IMR-90 (cell line): ENCODE measurements at places on chromosomes 6 and 20.

DNA sequence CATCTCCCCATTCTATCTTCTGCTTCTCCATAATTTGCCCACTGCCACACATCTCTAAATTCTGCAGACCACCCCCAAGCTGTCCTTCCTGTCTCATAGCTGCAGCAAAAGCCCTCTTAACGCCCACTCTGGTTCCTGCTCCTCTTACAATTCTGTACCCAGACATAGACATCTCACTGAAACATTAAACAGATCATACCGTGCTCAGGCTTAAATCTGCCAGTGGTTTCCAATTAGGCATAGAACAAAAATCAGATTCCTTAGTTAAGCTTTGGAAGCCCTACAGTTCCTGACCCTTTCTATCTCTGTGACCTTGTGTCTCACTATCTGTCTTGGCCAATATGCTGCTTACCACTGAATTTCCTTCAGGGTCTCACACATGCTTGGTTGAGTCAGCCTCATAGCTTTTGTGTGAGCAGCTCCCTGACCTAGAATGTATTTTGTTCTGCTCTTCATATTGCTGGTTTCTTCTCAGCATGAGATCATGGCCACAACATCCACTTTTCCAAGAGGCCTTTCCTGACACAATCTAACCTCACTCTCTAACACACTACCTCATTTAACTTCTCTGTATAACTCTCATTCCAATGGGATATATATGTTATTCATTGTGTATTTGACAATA, 749.7 kb downstream of the MAFB start:
- DNase-seq: no peak

- no peak for DNase-seq
Measured at GRCh38 chr6:94955156-94955555, 622.2 kb upstream of the MANEA start.

- no peak for DNase-seq
Measured at GRCh38 chr6:24329022-24329421, 28.8 kb downstream of the DCDC2 start.

DNA sequence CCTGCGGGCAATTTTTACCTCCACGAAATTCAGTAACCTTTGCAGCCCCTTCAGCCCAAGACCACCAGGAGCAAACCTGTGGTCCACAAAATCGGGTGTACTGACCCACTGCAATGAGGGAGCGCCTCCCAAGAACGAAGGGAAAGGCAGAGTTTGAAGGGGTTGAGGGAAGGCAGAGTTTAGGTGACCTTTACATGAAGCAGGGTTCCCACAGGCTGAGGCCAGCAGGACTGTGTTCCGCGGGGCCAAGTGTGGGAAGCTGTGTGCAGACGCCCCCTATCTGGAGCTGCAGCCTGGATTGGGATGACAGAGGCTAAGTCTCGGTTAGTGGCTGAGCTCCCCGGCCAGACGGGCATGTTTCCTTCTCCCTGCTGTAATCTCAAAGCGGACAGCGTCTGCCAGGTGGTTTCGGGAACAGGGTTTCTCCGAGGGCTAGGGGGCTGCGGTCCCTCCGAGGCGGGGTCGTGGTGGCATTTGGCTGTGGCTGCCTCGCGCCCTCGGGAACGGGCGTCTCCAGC, 826 bp upstream of the PYGB start:
- DNase-seq: peak; percentile 60
